ENCODE measurements at places on chromosomes 2 and 18.

- DNase-seq = no peak
Observed at GRCh38 chr18:12060182-12060870, 33.3 kb upstream of the ANKRD62 start.

GRCh38 chr2:211944572-211944971 is 594.0 kb downstream of the ERBB4 start:
- DNase-seq = no peak

DNA sequence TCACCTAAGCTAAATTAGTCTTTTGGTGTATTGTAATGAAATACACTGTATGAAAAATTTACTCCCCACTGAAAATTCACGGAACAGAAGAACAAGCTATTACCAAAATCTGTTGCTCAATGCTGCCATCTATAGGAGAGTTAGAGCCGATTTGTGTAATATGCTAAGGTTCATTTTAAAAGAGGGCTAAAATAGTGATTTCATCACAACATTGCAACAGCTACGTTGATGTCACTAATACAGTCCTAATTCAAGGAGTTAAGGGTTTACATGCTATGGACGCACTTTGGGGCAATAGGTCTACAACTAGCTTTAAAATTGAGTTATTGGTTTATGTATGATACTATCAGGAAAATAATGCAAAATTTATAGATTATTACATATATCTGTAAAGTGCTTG is 3.0 kb upstream of the IRS1 start:
- DNase-seq = no peak

DNA sequence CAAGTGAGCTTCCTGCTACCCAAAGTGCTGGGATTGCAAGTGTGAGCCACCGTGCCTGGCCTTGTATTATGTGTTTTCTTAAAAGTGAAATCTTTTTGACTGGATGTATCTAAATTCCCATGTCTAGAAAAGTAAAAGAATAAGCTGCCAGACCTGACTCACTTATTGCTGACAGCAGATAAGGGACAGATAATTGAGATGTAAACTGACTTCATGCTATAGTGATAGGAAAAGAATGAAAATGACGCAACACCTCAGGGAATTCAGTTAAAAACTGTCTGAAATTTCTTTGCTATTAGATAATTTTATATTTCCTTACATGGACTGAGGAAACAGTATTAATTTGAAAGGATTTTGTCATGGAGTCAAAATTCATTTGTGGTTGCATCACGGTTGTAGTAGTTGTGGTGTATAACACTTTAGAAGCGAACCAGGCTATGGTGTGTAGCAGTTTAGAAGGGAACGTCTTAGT is 19.4 kb downstream of the TTC27 start:
- no peak for DNase-seq

DNA sequence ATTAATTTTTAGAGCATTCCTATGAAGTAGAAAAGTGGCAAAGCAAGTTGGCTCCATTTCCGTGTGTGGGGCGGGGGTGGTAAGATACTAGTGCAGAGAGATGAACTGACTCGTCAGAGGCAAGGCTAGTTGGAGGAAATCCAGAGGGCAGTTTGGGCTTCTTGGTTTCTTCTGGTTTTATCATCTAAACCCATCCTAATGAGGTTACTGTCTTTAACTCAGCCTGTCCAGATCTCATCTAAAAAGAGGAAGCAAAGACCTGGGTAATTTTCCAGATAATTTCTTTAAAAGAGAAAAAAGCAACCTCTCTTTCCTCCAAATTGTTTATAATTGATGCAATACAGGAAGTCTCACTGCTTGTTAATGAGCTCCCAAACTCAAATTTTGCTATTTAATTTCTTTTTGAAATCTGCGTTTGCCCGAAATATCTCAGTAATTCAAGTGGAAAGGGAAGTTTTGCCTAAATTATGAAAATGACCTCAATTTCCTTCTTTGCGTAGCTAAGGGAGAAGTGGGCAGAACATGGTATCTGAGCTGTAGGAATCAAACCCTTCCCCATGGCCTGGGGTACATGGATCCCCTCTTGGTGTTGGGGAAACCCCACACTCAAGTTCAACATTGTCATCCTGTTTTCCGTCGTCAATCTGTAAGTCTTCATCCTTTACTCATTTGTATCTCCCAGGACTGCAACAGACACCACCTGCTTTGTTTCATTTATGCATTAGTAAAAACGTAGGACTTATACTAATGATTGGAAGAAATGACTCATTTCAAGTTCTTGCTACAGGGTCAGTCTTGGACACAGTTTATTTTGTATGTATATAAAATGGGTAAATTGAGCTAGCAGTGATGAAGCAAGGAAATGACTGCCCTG is 89.1 kb upstream of the KLF7 start:
- DNase-seq = no peak

GRCh38 chr2:55976681-55977080 is 53.1 kb upstream of the EFEMP1 start:
- DNase-seq = no peak

- DNase-seq = no peak
Observed at GRCh38 chr18:53753601-53754000, 470.9 kb downstream of the MBD2 start.

- DNase-seq = no peak
Observed at GRCh38 chr18:58674863-58675472, 3.7 kb downstream of the MALT1 start.

- DNase-seq = no peak
Observed at GRCh38 chr2:31420936-31421335, 6.4 kb upstream of the XDH start.

DNA sequence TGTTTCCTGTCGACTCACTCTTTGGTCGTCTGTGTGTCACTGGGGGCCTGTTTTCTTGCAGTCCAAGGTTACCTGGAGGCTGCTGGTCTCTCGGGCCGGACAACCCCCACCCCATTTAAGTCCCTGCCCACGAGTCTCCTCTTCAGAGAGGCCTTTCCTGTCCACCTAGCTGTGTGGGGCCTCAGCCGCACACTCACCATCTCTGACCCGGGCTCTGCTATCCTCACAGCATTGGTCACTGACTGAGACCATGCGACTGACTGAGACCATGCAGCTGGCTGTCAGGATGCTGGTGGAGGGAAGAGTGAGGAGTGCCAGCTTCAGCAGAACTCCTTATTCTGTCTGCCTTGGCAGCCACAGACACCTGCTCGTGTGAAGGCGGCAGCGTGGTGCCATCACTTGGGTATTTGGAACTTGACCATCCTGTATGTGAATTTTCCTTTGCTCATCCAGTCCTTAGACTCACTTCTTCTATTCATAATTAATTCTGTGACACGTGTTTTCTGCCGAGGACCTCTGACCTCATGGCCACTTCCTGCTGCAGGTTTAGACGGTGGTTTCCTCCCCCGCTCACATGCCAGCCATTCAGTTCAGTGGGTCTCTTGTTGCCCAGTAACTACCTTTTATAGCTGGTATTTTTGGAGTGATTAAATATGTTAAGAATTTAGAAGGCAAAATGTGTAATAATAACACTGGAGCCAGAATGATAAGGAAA is 47.5 kb upstream of the ASB1 start:
- DNase-seq = no peak

DNA sequence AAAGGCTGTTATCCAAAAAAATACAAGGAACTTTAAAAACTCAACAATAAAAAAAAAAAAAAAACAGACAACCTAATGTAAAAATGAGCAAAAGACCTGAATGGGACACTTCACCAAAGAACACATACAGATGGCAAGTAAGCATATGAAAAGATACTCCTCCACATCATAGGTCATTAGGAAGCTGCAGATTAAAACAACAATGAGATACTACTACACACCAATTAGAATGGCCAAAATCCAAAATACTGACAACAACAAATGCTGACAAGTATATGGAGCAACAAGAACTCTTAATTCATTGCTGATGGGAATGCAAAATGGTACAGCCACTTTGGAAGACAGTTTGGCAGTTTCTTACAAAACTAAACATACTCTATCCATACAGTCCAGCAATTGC is 84.2 kb downstream of the DYNC1I2 start:
- no peak for DNase-seq

- DNase-seq = no peak
Observed at GRCh38 chr2:76194031-76194775, 483.5 kb upstream of the GCFC2 start.

- DNase-seq = no peak
Observed at GRCh38 chr2:131577812-131578211, 50.1 kb downstream of the CCDC74A start.

GRCh38 chr2:236369661-236370062 is 105.5 kb upstream of the ASB18 start:
- no peak for DNase-seq

DNA sequence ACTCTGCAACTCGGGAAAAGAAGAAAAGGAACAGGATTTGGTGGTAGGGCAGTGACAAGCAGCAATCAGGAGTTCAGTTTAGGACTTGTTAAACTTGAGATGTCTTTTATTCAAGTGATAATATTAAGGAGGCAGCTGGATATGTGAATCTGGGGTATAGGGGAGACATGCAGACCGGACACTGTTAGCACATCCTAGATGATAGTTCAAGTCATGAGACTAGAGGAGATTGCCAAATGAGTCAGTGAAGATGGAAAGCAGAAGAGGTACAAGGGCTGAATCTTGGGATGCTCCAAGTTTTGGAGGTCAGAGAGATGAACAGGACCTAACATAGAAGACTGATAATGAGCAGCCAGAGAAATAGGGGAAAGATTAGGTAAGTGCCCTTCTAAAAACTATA is 69.5 kb upstream of the PSME4 start:
- no peak for DNase-seq

- no peak for DNase-seq
Observed at GRCh38 chr2:199348871-199349270, 108.9 kb downstream of the SATB2 start.

DNA sequence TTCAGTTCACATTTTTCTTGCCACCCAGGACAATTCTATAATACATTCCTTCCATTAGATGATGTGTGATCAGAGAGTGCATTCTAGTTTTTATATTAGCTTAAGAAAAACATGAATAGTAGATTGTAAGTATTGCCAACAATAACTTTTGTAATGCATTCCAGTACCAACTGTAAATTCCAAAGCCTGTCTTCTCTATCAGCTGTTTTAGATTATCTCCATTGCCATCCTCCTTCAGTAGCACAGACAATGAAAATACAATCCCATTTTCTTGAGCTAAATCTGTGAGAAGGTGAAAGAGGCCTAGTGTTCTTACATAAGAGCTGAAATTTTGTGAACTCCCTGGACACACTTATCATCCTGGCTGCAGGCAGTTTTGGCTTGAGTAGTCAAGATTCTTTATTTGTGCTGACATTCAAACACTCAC is 103.9 kb downstream of the CCBE1 start:
- DNase-seq = no peak
